ENCODE measurements at places on chromosomes 5 and 9.

- no peak for DNase-seq
Measured at GRCh38 chr5:134592141-134592746, 40.4 kb downstream of the SAR1B start.

GRCh38 chr9:98142182-98142907 lies 23.3 kb upstream of the TRIM14 start:
- DNase-seq, result no peak

- no peak for DNase-seq
Measured at GRCh38 chr5:117889596-117889995, 1098.8 kb downstream of the DTWD2 start.

DNA sequence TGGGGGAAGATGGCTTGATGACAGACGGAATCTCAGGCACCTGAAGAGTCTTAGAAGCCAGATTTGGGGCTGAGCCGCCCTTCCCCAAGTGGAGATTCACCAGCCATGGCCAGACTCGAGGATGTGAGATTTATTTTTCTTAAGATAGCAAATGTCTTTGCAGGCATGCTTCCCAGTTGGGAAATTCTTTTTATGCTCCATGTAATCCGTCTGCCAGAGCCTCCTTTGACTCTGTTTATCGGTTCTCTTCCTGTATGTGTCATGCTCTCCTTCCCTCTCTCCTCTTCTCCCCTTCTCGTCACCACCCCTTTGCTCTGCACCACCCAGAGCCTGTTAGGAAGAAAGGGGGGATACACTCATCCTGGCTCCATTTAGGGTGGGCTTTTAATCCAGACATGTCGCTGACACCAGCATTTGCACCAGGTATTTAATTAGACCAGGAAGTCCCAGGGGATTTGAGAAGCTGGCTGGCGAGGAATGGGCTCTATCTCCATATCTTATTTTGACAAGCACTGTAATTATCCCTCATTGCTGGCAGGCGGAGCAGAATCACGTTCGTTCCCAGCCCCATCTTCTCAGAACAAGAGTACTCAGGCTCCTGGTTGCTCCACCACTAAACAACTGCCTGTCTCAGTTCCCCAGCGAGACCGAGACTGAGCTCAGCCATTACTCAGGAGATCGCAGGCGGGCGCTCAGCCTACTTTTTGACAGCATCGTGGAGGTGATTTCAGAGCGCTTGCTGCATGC lies 50.9 kb downstream of the KCNIP1 start:
- DNase-seq, result no peak
